ENCODE measurements at places on chromosomes 6 and 20. TPM values are rescaled to one million over a fixed set of nuclear protein-coding genes. Genes with fewer than 3 reads are reported as not detected.

DNA sequence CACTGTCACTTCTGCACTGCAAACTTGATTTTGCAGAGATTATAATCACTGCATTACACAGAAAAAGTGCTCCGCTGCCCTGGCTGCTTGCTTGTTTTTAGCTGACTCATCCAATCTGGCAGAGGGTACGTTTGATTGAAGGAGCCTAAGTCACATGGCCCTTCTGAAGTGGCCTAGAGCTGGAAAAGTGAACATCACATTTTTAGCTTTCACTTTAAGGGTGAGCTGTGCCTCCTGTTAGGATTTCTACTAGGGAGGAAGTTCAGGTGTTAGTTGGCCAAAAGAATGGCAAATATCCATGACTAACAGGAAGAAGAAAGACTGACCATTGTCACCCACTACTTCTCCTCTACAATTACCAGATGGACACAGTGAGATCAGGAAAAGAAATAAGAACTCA is 889.1 kb upstream of the MAP3K7 start:
- no peak for DNase-seq

DNA sequence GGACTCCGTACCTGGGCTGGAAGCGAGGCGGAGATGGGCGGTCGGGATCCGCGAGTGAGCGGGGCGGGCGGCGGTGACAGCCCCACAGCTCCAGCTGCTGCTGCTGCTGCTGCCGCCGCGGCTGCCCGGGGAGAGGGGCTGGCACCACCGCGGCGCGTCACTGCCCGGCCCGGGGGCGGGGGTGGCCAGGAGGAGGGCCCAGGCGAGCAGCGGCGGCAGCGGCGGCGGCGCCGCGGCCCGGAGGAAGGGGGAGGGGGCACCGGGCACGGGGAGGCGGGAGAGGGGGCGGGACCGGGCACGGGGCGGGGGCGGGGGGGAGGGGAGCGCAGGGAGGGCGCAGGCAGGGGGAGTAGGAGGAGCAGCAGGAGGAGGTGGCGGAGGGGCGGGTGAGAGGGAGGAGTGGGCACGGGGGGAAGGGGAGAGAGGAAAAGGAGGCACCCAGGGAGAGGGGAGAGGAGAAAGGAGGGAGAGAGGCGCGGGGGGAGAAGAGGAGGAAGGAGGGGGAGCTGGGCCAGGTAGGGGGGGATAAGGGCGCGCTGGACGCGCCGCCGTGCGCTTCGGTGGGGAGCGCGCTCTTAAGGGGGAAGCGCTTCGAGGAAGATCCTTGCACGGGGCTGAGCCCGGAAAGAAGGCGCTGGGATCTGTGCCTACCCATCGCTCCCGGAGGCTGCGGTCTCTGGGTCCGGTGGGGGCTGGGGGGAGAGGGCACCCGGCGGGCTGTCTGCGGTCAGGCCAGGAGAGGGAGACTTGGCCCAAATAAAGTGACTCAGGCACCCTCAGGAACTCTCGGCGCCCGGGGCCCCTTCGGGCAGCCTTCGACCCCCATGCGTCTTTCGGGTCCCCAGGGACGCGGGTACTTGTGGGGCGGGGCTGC is 101.5 kb downstream of the NOL4L start:
- DNase-seq = peak; percentile 84

- no peak for DNase-seq
These were observed 8.0 kb downstream of the ECT2L start for GRCh38 chr6:138803861-138804260.

GRCh38 chr6:134026597-134026996 is 25.8 kb downstream of the SLC2A12 start:
- no peak for DNase-seq

DNA sequence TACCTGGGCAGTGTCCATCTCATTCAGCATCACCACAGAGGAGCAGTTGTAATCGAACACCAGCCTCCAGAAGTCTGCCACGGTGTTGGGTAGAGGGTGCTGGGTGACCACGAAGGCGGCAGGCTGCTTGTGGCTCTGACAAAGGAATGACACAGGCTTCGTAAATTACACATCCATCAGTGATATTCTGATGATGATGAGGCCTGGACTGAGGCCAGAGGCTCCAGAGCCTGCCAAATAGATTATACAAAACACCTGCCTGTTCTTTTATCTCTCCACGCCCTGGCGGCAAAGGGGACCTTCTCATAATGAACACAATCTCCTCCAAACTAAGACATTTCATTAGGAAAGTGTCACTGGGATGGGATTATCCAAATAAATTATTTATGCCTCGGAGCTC is 480.2 kb upstream of the CHD6 start:
- DNase-seq = no peak

- no peak for DNase-seq
These were observed 78.3 kb downstream of the PERP start for GRCh38 chr6:138028893-138029292.

GRCh38 chr6:170317076-170317475 is 10.5 kb downstream of the FAM120B start:
- DNase-seq = no peak

- no peak for DNase-seq
These were observed 246.0 kb downstream of the PHACTR1 start for GRCh38 chr6:12962529-12962928.

- DNase-seq = no peak
These were observed 15.1 kb downstream of the ELOVL2 start for GRCh38 chr6:11028959-11029358.

GRCh38 chr6:6330407-6330806 is 9.9 kb upstream of the F13A1 start:
- DNase-seq = no peak

- no peak for DNase-seq
These were observed 12.1 kb downstream of the PRPH2 start for GRCh38 chr6:42710316-42710715.

DNA sequence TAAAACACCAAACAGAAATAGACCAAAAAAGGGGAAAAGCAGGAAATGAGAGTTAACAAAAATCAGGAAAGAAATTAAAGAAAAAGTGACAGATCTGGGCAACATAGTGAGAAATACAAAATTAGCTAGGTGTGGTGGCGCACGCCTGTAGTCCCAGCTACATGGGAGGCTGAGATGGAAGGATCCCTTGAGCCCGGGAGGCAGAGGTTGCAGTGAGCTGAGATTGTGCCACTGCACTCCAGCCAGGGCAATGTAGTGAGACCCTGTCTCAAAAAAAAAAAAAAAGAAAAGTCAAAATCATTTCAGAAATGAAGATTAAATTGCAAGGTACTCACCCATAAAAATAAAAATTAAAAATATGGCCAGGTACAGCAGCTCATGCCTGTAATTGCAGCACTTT is 13.0 kb upstream of the GRM4 start:
- no peak for DNase-seq

GRCh38 chr6:98843271-98844243 is 9.2 kb downstream of the POU3F2 start:
- no peak for DNase-seq

GRCh38 chr20:51554538-51555165 is 12.1 kb upstream of the NFATC2 start:
- DNase-seq = no peak

DNA sequence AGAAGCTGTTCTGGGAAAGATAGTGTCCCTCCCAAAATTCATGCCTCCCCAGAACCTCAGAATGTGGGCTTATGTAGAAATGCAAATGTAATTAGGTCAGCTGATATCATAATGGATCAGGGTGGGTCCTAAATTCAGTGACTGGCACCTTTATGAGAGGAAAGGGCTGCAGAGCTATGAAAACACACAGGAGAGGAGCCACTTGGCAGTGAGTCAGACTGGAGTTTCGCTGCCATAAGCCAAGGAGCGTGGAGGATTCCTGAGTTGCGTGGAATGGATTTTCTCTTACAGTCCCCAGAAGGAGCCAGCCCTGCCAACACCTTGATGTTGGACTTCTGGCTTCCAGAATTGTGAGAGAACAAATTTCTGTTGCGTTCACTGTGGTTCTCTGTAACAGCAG is 249.8 kb upstream of the PMEPA1 start:
- DNase-seq = no peak

DNA sequence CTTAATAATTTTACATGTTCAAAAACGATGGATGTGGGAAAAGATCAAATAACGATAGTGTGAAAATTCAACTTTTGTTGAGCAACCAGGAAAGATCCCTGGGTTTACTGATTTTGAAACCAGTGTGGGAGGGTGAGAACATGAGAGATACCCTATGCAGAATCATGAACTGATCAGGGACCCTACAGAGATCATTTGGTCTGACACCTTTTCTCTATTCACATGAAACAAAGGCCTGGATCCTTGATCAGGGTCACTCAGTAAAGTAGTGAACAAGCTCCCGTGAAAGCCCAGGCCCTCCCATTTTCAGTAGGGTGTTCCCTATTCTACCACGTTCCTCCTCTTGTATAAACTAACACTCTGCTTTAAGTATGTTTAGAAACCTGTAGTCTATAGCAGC is 60.5 kb upstream of the DUSP22 start:
- DNase-seq = no peak

DNA sequence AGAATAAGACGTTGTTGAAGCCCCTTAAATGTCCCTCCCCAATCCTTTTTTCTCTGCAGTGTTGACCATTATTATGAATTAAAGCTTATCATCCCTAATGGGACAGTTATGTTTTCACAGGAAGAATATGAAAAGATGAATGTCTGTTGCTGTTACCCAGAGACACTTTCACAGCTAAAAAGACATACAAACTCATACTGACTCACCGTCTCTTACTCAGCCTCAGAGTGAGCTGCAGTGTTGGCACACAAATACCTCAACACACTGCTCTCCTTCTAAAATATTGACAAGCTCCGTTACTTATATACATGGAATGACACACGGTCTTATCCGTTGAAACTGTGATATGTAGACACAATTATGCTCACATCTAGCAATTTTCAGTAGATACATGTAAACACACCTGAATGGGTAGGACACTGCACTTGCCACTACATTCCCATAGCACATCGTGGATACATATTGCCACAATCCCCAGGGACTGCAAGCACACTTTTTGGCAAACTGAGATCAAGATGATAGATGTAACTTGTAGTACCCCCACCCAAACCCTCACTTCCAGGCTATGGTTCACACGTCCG is 9.6 kb upstream of the SAPCD1 start:
- no peak for DNase-seq

GRCh38 chr6:14520029-14520428 is 402.5 kb downstream of the CD83 start:
- no peak for DNase-seq

DNA sequence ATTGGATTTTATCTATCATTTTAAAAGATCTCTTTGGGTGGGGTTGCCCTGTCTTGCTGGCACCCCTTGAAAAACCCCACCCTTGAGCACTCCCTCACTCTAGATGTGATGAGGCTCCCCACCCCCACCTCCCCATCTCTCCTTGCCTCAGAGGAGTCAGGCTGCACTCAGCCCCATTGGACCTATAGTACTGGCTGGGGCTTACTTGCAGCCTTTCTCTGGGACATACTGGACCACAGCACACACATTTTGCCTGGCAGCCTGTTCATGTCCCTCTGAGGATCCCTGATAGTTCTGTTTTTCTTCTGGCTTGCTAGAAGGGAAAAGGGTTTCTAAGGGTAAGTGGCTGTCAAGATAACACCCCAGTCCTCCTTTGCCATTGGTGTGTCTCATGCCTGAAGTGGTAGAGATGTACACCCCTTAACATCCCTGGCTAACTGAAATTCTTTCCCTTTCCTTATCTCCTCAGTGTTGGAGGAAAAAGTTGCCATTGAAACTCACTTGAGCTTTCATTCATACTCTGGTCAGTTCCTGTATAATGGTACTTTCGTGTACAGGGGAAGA is 553.4 kb upstream of the CITED2 start:
- no peak for DNase-seq

DNA sequence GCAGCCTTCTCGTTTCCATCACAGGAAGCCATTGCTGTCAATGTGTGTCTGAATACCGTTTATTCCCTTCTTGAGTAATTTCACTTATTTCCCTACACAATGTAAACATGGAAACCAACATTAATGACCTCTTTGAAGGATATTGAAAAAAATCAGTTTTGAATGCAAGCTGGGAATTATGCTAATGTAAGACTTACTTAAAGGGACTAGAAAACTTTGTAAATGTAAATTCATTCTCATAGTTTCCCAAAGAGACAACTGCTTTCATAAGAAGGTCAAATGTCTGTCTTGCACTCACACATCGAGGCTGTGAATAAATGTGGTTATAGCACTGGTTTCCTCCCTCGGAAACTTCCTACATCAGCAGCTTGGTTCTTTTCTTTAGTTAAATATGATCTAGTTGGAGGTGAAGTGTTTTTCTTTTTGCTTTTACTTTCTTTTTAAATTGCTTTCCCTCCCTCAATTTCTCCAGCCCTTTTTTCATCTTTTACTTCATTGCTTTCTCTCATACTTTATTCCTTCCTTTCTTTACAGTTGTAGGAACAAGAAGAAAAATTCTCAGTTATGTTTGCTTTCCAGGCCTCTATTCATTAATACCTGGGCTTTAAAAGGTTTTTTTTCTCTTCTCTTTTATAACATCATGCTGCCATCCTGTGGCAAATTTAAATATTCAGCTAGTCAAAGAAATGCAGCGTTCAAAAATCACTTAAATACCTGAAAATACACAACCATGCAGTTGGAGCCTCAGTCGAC is 108.3 kb downstream of the TNFAIP3 start:
- no peak for DNase-seq

- no peak for DNase-seq
These were observed 80.7 kb downstream of the THBS2 start for GRCh38 chr6:169172946-169173345.

DNA sequence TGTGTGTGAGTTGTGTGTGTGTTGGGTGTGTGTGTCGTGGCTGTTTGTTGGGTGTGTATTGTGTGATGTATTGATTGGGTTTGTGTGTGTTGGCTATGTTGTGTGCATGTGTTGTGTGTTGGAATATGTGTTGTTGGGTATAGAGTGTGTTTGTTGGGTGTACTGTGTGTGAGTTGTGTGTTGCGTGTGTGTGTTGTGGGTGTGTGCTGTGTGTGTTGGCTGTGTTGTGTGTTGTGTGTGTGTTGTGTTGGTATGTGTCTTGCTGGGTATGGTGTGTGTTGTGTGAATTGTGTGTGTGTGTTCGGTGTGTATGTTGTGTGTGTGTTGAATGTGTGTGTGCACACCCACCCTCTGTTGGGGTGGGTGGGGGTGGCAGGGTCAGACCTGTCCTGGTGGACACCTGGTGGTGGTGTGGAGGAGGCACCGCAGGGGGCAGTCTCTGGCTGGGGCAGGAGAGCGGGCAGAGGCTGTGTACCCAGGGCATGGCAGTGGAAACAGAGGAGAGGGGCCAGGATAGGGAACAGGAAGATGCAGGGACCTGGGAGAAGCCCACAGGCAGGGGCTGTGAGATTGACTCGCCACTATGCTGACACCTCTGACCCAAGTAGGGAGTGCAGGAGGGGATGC is 25.5 kb upstream of the PXDC1 start:
- no peak for DNase-seq

DNA sequence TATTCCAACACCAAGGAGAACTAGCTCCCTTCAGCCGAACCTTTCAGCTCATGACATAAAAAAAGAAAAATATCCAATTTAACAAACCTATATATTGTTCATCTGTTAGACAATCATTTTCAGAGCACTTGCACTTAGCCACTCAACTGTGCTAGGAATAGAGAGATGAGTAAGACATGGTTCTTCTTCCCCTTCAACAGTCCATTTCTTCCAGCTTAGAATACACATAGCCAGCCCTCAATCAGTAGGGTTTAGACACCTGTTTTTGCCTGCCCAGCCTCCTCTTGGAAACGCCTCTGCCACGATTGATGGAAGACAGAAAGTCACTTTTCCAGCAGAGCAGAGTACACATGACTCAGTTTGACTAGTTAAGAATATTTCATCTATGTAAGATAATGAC is 21.8 kb downstream of the ADNP start:
- no peak for DNase-seq

GRCh38 chr6:125952764-125953501 is 3.6 kb upstream of the HINT3 start:
- DNase-seq = peak; percentile 54

Gene MAS1
- total RNA-seq = not detected

Gene WFDC12
- not detected for total RNA-seq

Gene GJA1
- 775 TPM for total RNA-seq

Gene PHACTR1
- 17.3 TPM for total RNA-seq

Gene LY6G5C
- total RNA-seq = 1.2 TPM
